ENCODE measurements at places on chromosomes 11 and 22. TPM values are rescaled to one million over a fixed set of nuclear protein-coding genes. Genes with fewer than 3 reads are reported as not detected.
A peak's percentile ranks its signal among the peaks of the same experiment; 100 is the strongest.

- no peak for DNase-seq
These were observed 13.1 kb downstream of the CCDC34 start for GRCh38 chr11:27349919-27350318.

DNA sequence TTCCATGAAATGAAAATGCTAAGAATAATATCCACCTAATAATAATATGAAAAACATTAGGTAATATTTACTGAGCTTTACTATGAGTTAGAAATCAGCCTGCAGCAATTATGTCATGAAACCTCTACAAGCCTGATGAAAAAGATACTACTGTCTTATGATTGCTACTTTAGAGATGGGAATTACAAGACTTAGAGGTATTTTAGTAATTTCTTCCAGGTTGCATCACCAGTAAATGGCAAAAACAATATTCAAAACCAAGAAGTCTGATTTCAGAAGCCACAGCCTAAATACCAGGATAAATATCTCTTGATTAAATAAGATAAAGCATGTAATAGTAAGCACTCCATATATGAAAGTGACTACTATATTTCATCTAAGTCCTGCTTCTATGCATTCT, 13.8 kb downstream of the OR5B21 start:
- no peak for DNase-seq

DNA sequence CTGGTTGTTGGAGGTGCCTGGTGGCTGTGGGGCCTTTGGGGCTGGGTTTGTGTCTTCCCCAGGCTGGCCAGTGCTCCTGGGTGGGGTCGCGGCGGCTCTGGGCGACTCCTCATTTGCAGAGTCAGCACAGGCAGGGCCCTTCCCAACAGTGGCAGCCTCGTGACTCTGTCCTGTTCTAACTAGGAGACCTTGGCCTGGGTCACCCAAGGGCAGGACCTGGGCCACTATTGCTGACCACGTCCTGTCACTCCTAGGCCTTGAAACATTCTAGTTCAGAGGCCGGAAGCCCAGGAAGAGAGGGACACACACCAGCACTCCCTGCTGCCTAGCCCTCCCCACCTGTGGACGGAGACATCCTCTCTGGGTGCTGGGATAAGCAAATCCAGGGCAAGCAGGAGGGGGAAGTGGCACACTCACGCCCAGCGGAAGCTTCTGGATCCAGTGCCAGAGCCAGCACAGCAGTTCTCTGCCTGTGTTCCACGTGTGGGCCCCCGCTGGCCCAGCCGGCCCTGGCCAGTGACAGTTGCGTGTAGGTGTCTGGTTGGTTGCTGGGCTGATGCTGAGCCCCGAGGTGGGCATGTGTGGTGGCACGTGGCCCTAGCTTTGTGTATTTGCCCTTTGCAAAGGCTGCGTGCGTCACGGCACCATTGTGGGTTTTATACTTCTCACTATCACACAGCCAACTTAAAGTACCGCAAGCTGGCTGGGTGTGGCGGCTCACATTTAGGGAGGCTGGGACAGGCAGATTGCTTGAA, 4.3 kb upstream of the CHID1 start:
- DNase-seq: peak; percentile 80

DNA sequence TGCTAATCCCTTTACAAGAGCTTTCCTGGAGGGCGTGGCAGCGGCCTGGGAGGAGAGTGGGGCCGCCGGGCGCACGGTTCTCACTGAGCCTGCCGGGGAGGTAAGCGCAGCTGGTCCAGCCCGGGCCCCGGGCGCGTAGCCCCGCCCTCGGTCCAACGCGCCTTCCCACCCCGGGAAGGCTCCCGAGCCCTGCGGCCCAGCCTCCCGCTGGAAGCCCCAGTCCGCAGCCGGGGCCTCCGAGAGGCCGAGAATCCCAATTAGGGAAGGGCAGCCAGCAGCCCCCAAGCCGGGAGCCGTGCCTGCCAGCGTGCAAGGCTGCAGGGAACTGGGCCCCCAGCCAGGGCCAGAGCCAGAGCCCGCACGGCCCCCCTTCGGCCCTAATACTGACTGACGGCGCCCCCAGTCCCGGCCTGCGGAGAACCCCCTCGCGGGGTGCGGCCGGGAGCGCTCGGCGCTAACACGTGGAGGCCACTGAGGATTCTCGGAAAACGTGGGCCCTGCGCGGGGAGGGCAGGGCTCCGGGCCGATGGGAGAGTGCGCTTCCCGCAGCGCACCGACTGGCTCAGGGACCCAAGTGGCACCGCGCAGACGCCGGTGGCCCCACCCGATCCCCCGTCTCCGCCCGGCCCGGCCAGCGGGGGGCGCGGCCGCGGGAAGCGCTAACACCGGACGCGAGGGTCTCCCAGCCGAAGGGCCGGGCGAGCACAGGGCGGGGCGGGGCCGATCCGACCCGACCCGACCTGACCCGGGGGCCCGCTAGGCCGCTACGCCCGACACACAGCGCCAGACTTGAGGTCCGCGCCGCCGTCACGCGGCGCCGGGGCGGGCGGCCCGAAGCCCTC, 5.7 kb downstream of the ZFTA start:
- DNase-seq: peak; percentile 52

DNA sequence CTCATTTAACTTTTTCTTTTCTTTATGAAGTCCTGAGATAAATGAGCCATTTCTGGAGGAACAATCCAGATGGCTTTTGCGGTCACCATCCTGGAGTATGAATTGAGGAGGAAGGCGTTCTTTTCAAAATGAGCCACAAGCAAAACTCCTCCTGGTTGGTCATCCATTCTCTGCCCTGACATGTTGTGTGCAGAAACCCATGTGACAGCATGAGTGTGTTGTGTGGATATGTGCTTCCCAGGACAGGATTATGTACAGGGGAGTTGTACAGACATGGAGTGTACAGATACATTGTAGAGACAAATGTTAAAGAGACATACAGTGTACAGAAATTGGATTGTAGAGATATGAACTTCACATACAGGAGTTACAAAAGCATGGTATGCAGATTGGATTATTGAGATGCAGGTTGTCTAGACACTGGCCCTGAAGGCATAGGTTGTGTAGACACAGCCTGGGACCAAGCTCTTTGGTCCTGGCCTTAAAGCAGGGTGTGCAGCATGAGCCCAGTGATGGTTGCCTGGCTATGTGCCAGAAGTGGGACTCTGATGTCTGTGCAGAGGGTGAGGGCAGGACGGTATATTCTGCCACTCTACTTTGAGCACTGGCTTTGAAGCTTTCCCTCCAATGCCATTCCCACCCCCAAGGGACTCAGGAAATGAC, 178.5 kb upstream of the ZBED5 start:
- no peak for DNase-seq

MYBPC3 gene
- 0.07 TPM for polyA plus RNA-seq

NRXN2 gene
- 1.9 TPM for polyA plus RNA-seq

KCNC1 gene
- polyA plus RNA-seq: 0.05 TPM

PAFAH1B2 gene
- 25.4 TPM for polyA plus RNA-seq
